DMS 273 treated with DMSO at 0.1 percent for 48 hours (cell line): ENCODE measurements at places on chromosomes 3 and 15.

GRCh38 chr3:101989578-101990200 lies 140.4 kb downstream of the NFKBIZ start:
- no peak for DNase-seq

DNA sequence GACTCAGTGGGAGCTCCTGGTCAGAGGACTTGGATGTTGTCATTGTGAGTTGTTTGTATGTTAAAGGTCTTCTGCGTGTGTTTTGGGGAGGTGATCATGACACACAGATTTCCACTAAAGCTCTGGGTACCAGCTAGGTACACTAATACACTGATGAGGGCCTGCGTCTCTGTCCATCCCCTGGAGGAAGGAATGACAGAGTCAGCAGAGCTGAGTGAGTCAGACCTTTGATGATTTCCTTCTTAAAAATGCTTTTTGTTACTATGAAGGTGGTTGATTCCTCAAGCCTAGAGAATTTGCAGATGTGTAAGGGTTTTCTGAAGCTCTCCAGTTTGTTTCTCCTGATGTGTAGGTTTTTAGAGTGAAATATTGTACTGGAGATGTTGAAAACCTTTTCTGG lies 424.1 kb upstream of the TPM1 start:
- no peak for DNase-seq

DNA sequence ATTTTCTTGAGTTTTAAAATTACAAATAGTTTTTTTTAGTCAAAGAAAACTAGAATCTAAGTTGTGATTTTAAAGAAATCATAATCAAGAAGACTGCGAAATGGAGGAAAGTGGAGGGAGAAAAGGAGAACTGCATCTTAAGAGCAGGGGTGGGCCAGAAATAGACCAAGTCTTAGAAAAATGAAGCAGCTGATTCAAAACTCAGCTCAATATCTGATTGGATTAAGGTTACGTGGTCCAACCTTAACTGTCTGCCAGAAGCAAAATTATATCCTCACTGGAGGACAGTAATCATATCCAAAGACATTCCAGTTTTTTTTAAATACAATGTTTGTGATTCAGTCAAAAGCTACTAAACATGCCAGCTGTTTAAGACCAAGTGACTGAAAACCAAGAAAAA lies 41.4 kb downstream of the CHSY1 start:
- no peak for DNase-seq

DNA sequence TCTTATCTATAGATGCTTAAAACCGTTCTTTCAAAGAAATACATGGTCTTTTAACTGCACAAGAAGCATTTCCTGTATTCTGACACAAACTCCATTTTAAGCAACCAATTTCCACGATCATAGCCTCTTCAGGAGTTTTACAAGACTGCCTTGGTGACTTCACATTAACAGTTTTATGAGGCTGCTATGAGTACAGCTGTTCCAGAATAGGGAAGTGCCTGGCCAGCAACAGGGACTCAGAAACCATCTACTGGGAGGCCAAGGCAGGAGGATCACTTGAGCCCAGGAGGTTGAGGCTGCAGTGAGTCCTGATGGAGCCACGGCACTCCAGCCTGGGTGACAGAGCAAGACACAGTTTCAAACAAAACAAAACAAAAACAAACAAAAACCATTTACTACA lies 78.4 kb downstream of the B3GNT5 start:
- no peak for DNase-seq

DNA sequence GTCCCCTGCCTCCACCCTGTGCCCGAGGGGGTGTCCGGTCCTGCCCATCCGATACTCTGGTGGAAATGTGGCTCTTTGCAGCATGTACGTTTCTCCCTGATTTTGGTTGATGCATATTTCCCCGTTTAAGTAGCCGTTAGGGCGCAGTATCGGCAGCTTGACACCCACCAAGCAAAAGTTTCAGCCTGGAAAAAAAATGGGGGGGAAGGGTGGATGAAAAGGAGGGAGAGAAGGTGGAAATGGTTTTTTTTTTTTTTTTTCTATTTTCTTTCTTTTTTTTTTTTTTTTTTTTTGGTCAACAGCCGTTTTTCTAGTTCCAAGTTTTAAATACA lies 1.3 kb downstream of the RAP2B start:
- DNase-seq, result peak; percentile 16
